ENCODE measurements at places on chromosomes 16 and 17.

GRCh38 chr16:75086281-75086680, 30.3 kb downstream of the LDHD start:
- no peak for DNase-seq

GRCh38 chr17:82237746-82238471, 9.1 kb downstream of the SLC16A3 start:
- DNase-seq = no peak

DNA sequence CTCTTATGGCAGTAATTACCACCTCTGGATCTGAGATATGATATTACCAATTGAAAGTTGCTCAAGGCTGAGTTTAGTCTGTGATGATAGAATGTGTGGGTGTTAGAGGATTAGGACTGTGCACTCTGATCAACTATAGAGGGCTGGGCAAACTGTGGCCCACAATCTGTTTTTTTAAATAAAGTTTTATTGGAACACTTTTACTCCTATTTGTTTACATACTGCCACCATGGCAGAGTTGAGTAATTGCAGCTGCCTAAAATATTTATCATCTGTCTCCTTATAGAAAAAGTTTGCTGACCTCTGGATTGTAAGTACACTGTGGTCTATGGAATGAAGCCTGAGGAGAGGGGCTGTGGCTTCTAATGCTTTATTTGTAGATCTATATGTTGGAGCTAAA, 71.5 kb upstream of the N4BP1 start:
- no peak for DNase-seq

- DNase-seq = peak; percentile 20
These were observed 358.2 kb upstream of the TNRC6C start for GRCh38 chr17:77600346-77600745.

- DNase-seq = no peak
These were observed 37.2 kb upstream of the GAN start for GRCh38 chr16:81277541-81278080.

DNA sequence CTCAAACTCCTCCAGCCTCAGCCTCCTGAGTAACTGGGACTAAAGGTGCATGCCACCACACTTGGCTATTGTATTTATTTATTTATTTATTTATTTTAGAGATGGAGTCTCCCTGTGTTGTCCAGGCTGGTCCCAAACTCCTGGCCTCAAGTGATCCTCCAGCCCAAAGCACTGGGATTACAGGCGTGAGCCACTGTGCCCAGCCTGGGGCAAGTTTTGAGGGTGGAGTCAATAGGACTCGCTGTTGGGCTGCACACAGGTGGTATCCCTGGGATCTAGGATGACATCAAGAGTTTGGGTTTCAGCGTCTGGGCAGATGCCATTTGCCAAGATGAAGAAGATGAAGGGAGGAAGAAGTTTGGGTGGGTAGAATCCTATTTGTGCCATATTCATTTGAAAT, 213.9 kb downstream of the GSG1L start:
- peak; percentile 8 for DNase-seq

- no peak for DNase-seq
These were observed 14.2 kb downstream of the LYRM9 start for GRCh38 chr17:27878776-27879562.

- no peak for DNase-seq
These were observed 985.5 kb downstream of the CDH11 start for GRCh38 chr16:64136314-64136713.
